Left renal pelvis (tissue), 4 donors: ENCODE measurements at places on chromosomes 6 and 20. TPM values are rescaled to one million over a fixed set of nuclear protein-coding genes. Genes with fewer than 3 reads are reported as not detected.

The CST2 gene
- not detected for polyA plus RNA-seq

The FKBP1C gene
- 0.83 TPM for polyA plus RNA-seq

The TRIM10 gene
- 2.6 TPM for polyA plus RNA-seq

The BPI gene
- 1.3 TPM for polyA plus RNA-seq

The TAP2 gene
- polyA plus RNA-seq: 9.9 TPM

The MOCS1 gene
- polyA plus RNA-seq: 12.3 TPM

DNA sequence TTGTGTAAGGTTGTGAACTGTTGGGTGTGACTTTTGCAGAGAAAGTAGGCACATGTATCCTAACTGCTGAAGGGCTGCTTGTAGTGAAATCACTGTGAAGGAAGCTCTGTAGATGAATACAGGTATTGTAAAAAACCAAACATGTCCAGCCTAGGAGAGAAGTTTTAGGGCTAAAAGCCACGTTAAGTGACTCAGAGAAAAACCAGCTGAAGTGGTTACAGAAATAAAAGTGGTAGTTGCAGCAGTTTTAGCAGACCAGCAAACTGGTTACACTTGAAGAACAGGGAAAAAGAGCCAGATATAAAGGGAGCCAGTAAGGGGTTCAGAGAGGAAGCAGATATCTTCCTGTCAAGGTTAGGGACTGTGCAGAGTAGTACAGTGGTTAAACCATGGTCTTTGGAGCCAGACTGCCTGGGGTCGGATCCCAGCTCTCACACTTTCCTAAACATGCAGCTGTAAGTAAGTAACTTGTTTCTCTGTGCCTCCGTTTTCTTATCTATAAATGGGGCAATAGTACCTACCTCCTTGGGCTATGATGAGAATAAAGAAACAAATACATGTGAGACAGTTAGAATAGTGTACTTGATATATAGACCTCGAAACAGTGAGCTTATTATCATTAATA lies 33.8 kb upstream of the RNF8 start:
- DNase-seq: no peak

DNA sequence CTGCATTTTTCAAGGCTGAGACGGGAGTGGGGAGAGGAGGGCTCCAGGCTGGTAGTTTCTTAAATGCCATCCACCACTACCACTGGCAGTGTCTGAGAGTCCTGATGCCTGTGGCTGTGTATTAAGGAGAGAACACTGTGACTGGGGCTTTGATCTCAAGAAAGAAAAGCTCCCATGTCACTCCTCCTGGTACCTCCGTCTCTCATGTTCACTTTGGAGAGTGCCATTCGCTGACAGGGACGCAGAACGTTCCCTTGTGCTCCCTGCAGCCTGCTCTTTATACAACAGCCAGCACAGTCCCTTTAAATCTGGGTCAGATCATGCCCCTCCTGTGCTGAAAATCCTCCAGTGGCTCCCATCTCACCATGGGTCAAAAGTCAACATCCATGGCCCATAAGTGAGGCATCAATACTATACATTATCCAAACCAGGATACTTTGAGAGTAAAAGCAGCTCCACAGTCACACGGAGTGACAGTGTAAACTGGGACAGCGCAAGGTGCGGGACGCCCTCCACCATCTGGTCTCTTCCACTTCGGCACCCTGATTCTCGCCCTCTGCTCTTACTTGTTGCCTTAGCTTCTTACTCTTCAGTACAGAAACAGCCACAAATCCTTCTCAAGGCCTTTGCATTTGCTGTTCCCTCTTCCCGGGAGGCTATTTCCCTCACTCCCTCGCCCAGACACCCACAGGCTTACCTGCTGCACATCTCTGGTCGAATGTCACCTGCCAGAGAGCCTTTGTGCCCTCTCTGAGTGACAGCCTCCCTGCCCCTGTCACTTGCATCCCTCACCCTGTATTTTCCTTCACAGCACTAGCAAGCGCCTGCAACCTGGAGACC lies 20.0 kb downstream of the PDYN start:
- no peak for DNase-seq

GRCh38 chr20:51417250-51418136 lies 125.0 kb downstream of the NFATC2 start:
- DNase-seq: no peak

- DNase-seq: no peak
Measured at GRCh38 chr6:12163744-12164507, 126.2 kb upstream of the EDN1 start.

DNA sequence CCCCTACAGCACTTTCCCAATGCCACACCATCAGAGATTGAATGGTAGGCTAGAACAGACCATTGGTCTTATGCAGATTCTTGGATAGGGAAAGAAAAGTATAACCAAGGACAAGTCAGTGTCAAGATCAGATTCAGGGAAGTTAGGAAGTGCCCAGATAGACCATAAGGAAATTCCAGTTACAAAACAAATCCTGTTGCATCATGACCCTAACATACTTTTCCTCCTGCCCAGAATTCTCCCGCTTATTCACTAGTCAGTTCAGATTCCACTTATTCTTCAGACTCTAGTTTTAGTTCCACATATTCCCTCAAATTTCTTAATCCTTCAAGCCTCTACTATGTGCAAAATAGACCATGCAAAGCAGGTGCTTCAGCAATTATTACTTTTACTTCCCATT lies 20.7 kb downstream of the METTL24 start:
- no peak for DNase-seq

DNA sequence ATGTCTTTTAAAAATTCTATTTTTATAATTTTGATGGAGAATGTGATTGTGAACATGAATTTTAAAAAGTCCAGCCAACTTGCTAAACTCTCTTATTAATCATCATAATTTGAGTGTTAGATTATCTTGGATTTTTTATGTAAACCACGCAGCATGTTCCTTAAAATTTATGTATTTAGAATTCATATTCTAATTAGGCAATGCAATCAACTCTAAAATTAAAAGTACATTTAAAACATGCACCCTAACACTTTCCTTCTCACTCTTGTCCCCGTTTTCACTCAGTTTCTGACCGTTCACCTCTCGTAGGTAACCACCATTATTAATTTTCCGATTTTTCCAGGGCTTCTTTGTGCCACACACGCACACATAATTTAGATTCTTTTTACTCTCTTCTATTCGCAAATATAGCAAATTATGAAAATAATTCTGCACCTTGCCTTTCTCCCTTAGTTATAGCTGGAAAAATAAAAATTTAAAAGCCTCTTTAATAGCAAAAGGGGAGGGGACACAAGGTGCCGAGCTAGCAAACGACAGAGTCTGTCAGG lies 329 bp upstream of the ZKSCAN3 start:
- no peak for DNase-seq

DNA sequence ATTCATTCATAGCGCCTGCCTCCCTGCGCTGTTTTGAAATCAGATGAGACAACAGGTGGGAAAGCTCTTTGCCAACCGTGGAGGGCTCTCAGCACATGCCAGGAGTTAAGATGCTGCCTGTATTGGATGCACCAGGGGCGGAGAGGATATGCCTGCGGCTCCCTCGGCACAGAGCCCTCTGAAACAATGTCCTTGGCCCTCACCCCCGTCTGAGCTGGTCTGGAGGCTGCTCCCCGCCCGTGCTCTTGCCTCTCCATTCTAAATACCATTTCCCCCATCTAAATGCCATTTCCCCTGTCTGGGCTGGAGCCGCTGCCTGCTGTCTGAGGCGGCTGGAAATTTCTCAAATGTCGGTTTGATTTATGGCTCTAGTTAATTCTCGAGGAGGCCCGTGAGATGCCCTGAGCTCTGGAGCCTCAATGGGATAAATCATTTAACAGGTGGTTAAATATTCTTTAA lies 50.8 kb upstream of the MLN start:
- DNase-seq: no peak

- no peak for DNase-seq
Measured at GRCh38 chr6:47377971-47378370, 68.3 kb upstream of the TNFRSF21 start.
